ENCODE measurements at places on chromosomes 3 and 15. TPM values are rescaled to one million over a fixed set of nuclear protein-coding genes. Genes with fewer than 3 reads are reported as not detected.

OR5K2 gene
- not detected for total RNA-seq

RAB11A gene
- total RNA-seq: 263 TPM

NOX5 gene
- total RNA-seq: 0.26 TPM

TMC3 gene
- not detected for total RNA-seq

GOLGA6L24 gene
- not detected for total RNA-seq

PCOLCE2 gene
- total RNA-seq: 14.6 TPM

PRTG gene
- total RNA-seq: 11.4 TPM

TASOR gene
- total RNA-seq: 55.6 TPM

CRABP1 gene
- 6.7 TPM for total RNA-seq

FBXW12 gene
- not detected for total RNA-seq

SPINT1 gene
- total RNA-seq: 32.7 TPM

OXTR gene
- 2.7 TPM for total RNA-seq

ZNF662 gene
- total RNA-seq: not detected

CHRNA3 gene
- 0.31 TPM for total RNA-seq

ATP2B2 gene
- not detected for total RNA-seq

CLDN18 gene
- total RNA-seq: 0.08 TPM

TLNRD1 gene
- 24.7 TPM for total RNA-seq

GP5 gene
- total RNA-seq: 0.05 TPM

TMOD2 gene
- total RNA-seq: 1.7 TPM

TRIM69 gene
- total RNA-seq: 16.7 TPM

SUSD5 gene
- total RNA-seq: 16.3 TPM

DPPA2 gene
- not detected for total RNA-seq

CCDC54 gene
- total RNA-seq: not detected

RTP1 gene
- not detected for total RNA-seq

MPI gene
- 45.8 TPM for total RNA-seq

RNF168 gene
- total RNA-seq: 21.3 TPM

IL17RB gene
- total RNA-seq: 15.9 TPM

RTP3 gene
- not detected for total RNA-seq

GOLGA6L7 gene
- total RNA-seq: not detected

GRK7 gene
- total RNA-seq: 0.10 TPM

TUSC7 gene
- total RNA-seq: not detected

KIF23 gene
- 82.5 TPM for total RNA-seq
